Activated T-helper 17 cell treated with anti-CD3 and anti-CD28 coated beads, Interleukin-2, amount 50 U/mL, for 72 hours (primary cell): ENCODE measurements at places on chromosomes 6 and 20.

GRCh38 chr6:157074969-157075368, 248.3 kb downstream of the TMEM242 start:
- H3K27me3 ChIP-seq: no peaks in the 10 kb centered on the region
- no peak for ATAC-seq
- H3K27ac ChIP-seq: peak overlapping the region; percentile 96
- peaks cover 17% of the 10 kb centered on the region for H3K36me3 ChIP-seq
- peaks cover 35% of the 10 kb centered on the region for H3K4me1 ChIP-seq

GRCh38 chr20:17334932-17335331, 108.1 kb downstream of the PCSK2 start:
- H3K4me3 ChIP-seq: no peak overlapping the region
- H3K27ac ChIP-seq: no peak overlapping the region
- ATAC-seq: no peak
- no peaks in the 10 kb centered on the region for H3K27me3 ChIP-seq

- no peaks in the 10 kb centered on the region for H3K36me3 ChIP-seq
- H3K27ac ChIP-seq: no peak overlapping the region
- H3K4me3 ChIP-seq: no peak overlapping the region
- no peak for ATAC-seq
- H3K27me3 ChIP-seq: peaks cover 15% of the 10 kb centered on the region
These were observed 129.5 kb upstream of the GGTLC1 start for GRCh38 chr20:24118034-24118433.

DNA sequence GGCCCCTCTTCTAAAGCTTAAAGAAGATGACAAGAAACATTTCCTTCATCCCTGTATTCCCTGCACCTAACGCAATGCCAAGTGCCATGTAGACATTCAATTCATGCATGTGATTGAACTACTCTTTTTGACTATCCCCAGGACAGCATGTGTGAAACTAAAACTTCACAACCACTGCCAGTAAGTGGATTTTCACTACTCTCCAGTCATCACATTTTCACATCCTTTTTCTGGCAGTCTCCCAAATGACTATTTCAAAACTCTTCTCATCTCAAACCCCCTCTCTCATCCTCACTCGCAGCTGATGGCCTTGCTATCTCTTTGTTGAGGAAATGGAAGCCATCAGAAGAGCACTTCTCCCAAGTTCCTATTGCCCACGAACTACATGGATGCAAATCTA, 122.6 kb downstream of the OPRM1 start:
- H3K4me1 ChIP-seq: peaks cover 19% of the 10 kb centered on the region
- H3K27ac ChIP-seq: no peak overlapping the region
- ATAC-seq: peak; percentile 77

DNA sequence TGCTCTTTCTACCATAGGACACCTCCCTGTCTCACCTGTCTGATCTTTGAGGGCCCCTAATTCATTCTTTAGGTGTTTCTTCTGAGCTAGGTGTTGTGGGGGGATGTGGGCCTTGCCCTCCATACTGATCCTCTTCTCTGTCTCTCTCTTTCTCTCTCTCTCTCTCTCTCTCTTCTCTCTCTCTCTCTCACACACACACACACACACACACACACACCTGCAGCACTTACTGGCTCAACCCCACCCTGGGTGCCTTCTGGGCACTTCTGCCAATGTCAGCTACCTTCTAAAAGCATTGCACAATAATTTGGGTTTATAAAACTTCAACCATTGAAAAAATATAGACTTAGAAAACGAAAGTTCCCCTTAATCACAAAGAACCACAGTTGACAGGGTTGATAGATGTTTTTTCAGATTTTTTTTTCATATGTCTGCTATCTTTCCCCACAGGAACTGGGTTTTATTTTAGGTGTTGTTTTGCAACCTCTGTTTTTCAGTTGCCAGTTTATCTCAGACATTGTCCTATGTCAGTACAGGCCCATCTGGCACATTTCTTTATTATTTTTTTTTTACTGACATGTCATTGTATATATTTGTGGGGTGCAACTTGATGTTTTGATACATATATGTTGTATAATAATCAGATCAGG, 28.1 kb downstream of the PKIG start:
- peak overlapping the region; percentile 84 for H3K27ac ChIP-seq
- ATAC-seq: peak; percentile 8
- peak overlapping the region; percentile 60 for H3K4me3 ChIP-seq

DNA sequence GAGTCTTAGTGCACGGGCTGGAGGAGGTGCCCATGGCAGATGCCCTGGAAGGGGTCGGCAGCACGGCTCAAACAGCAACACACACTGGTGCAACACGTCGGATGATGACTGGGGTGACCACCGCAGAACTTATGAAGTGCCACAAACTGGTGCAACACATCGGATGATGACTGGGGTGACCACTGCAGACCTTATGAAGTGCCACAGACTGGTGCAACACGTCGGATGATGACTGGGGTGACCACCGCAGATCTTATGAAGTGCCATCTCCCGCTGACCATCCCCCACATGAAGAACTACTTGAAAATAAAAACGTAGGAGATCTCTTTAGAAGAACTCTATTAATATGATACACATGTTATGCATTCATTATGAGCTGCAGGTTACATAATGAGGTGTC, 218.3 kb downstream of the TBXT start:
- no peak overlapping the region for H3K4me3 ChIP-seq
- H3K27ac ChIP-seq: no peak overlapping the region
- no peaks in the 10 kb centered on the region for H3K36me3 ChIP-seq
- ATAC-seq: no peak
- no peaks in the 10 kb centered on the region for H3K4me1 ChIP-seq
- peaks cover 15% of the 10 kb centered on the region for H3K27me3 ChIP-seq

- H3K4me1 ChIP-seq: peaks cover 58% of the 10 kb centered on the region
- peaks cover 82% of the 10 kb centered on the region for H3K36me3 ChIP-seq
- ATAC-seq: no peak
These were observed 2.4 kb downstream of the DYNLT1 start for GRCh38 chr6:158642097-158642601.

GRCh38 chr6:137188855-137189254, 15.4 kb upstream of the IL22RA2 start:
- no peaks in the 10 kb centered on the region for H3K4me1 ChIP-seq
- H3K36me3 ChIP-seq: no peaks in the 10 kb centered on the region
- no peak for ATAC-seq
- H3K27ac ChIP-seq: no peak overlapping the region
- H3K27me3 ChIP-seq: no peaks in the 10 kb centered on the region
- H3K4me3 ChIP-seq: no peak overlapping the region

DNA sequence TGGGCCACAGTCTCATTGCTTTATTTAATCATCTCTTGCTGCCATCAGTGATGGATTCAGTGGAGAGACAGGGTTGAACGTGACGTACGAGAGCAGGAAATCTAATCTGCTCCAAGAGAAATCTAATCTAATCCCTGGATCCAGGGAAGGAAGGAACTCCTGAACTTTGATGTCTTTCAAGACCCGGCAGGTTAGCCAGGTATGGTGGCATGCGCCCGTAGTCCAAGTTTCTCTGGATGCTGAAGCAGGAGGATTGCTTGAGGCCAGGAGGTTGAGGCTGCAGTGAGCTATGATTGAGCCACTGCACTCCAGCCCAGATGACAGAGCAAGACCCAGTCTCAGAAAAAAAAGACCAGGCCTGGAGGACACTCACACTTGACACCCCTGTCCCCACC, 11.4 kb upstream of the PGC start:
- no peak overlapping the region for H3K27ac ChIP-seq
- H3K36me3 ChIP-seq: no peaks in the 10 kb centered on the region
- H3K27me3 ChIP-seq: no peaks in the 10 kb centered on the region
- ATAC-seq: no peak
- H3K4me3 ChIP-seq: no peak overlapping the region

DNA sequence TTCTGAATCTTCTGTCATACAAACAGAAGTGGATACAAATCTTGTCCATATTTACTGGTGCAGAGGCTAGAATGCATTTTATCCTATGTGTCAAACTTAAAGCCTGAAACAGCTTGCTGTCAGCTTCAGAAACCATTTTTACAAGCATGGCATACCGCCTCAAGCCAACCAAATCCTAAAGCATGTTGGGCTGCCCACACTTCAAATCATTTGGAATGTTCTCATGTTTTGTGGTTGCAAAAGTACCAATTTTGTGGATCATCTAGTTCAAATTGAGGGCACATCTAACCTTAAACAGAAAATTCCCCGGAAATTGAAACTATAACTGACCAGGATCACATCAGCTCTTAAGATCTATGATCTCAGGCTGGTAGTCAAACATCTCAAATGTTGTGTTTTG, 3.2 kb downstream of the GPR63 start:
- H3K36me3 ChIP-seq: no peaks in the 10 kb centered on the region
- no peak for ATAC-seq
- peaks cover 3% of the 10 kb centered on the region for H3K27me3 ChIP-seq

GRCh38 chr20:46670585-46671584, 18.4 kb downstream of the TP53RK start:
- ATAC-seq: no peak
- no peak overlapping the region for H3K4me3 ChIP-seq

DNA sequence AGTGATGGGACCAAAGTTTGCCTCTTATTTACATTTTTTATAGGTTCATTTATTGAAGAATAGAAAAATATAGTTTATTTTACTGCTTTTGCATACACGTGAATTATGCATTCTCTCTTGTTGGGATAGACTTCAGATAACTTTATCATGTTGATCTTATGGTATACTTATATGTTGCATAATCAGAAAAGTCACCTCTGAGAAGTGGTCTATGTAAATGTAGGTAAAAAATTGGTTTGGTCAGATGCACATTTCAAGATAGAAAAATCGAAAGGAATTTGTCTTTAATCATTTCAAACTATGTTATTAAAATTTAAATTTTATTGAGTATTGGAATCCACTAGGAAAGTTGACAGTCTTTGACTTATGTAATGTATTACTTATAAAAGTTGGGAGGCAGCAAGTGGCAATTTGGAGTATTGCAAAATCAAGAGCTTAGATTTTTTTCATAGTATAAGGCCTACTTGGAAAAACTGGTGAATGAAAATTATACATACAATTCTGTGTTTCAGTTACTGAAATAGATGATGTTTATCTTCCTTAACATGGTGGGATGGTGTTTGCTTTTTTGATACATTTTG, 2.4 kb downstream of the PHF3 start:
- peaks cover 43% of the 10 kb centered on the region for H3K36me3 ChIP-seq
- no peak for ATAC-seq
- no peaks in the 10 kb centered on the region for H3K27me3 ChIP-seq
- H3K4me3 ChIP-seq: peak overlapping the region; percentile 100
